ENCODE measurements at places on chromosomes 5 and 9.

GRCh38 chr9:5518937-5519319 is 8.6 kb downstream of the PDCD1LG2 start:
- no peak for DNase-seq

DNA sequence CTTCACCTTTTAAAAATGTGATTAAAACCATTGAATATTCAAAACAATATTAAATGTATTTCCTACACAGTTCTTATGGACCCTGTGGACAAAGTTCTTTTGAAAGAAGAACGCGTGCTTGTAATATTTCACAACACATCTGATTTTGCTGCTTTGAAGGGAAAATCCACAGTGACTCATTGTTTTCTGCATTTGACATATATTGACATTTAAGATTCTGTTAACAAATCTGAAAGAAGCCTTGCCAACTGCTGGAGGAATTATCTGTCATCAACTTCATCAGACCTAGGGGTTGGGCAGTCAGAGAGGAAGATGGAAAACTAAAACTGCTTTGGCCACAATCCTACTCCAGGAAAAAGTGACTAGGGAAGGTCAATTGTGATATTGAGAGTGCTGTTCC is 56.9 kb upstream of the RASEF start:
- DNase-seq, result no peak

- DNase-seq, result no peak
Measured at GRCh38 chr9:1875921-1876448, 139.2 kb upstream of the SMARCA2 start.

- peak; percentile 15 for DNase-seq
Measured at GRCh38 chr5:55324815-55325418, 17.1 kb downstream of the MTREX start.

GRCh38 chr9:12702160-12702758 is 9.1 kb downstream of the TYRP1 start:
- peak; percentile 66 for DNase-seq

DNA sequence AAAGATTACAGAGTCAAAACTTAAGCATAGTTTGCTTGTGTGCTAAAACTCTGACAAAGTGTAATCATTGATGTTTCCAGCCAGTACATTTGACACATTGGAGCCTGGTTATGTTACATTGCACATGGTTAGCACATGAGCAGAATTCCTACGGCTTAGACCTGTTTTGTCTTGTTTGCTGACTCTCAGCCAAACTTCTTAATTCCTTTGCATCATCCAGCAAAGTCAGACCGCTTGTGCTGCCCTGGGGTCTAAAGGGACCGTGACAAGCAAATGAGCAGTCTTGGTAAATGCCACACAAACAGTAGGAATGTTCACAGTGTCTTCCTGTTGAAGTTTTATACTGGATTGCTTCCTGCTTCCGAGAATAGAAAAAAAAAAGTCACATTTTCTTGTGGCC is 72.0 kb upstream of the ENTREP1 start:
- no peak for DNase-seq

GRCh38 chr9:78541868-78542443 is 245.0 kb downstream of the PSAT1 start:
- DNase-seq, result no peak

GRCh38 chr5:97986069-97986468 is 787.4 kb upstream of the RGMB start:
- no peak for DNase-seq

DNA sequence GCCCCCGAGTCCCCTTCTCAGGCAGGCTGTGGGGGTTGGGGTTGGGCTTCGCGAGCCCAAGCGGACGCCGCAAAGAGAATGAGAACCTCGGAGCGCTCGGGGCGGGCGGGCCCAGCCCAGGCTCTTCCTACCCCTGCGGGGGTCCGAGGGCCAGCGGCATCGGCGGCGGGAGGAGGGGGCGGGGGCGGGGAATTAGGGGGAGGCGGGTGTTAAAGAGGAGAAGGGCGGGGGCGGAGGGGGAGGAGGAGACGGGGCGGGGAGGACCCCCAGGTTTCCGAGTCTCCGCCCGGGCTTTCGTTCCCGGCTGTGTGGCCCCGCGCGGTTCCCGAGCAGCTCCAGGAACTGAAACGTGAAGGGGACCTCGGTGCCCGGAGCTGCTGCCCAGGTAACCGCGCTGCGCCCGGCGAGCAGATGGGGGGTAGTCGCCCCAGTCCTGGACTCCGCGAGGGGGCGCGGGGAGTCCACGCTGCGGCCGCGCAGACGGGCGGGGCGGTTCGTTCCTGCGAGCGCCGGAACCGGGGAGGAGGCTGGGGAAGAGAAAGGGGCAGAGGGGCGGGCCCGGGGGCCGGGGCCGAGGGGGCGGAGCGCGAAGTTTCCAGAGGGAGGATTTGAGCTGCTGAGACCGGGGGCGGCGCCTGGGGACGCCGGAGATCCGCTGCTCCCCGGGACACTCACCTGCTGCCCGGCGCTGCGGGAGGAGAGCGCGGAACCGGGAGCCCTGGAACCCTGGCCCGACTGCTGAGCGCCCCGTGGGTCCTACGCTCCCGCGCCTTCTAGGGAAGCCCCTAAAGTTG is 38.4 kb upstream of the PLEKHG4B start:
- peak; percentile 26 for DNase-seq

All from hindlimb muscle (tissue), 1 donor.